Mesenchymal stem cell (in vitro differentiated cells and primary cell): ENCODE measurements at places on chromosomes 6 and 20.

- no peak overlapping the region for H3K4me3 ChIP-seq
- H3K27me3 ChIP-seq: peaks cover 34% of the 10 kb centered on the region
- no peaks in the 10 kb centered on the region for H3K36me3 ChIP-seq
- peaks cover 4% of the 10 kb centered on the region for H3K4me1 ChIP-seq
- H3K27ac ChIP-seq: no peak overlapping the region
Observed at GRCh38 chr20:33276303-33277113, 6.5 kb upstream of the BPIFB1 start.

DNA sequence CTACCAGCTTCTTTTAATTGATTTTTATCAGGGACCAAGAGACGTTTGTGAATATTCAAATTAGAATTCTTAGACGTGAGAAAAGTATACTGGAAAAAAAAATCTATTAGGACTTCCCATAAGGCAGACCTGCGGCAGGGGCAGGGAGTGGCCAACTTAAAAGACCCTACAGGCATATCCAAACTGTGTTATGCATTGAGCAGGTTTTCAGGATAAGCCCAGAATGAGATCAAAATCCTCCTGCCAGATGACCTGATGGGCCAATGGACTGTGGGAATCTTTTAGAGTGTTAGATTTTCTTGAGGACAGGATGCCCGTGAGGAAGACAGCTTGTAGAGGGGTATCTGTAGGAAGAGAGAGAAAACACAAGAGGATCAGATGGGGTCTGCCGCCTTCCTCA, 391.5 kb downstream of the CD83 start:
- DNase-seq: no peak
- H3K4me3 ChIP-seq: no peak overlapping the region
- H3K4me1 ChIP-seq: no peaks in the 10 kb centered on the region

GRCh38 chr6:132310921-132311320, 90.4 kb downstream of the MOXD1 start:
- H3K27me3 ChIP-seq: no peaks in the 10 kb centered on the region
- no peak overlapping the region for H3K4me3 ChIP-seq
- H3K27ac ChIP-seq: no peak overlapping the region

- H3K36me3 ChIP-seq: no peaks in the 10 kb centered on the region
- peaks cover 3% of the 10 kb centered on the region for H3K27me3 ChIP-seq
- H3K27ac ChIP-seq: no peak overlapping the region
Observed at GRCh38 chr6:116883005-116883404, 6.0 kb downstream of the RFX6 start.

DNA sequence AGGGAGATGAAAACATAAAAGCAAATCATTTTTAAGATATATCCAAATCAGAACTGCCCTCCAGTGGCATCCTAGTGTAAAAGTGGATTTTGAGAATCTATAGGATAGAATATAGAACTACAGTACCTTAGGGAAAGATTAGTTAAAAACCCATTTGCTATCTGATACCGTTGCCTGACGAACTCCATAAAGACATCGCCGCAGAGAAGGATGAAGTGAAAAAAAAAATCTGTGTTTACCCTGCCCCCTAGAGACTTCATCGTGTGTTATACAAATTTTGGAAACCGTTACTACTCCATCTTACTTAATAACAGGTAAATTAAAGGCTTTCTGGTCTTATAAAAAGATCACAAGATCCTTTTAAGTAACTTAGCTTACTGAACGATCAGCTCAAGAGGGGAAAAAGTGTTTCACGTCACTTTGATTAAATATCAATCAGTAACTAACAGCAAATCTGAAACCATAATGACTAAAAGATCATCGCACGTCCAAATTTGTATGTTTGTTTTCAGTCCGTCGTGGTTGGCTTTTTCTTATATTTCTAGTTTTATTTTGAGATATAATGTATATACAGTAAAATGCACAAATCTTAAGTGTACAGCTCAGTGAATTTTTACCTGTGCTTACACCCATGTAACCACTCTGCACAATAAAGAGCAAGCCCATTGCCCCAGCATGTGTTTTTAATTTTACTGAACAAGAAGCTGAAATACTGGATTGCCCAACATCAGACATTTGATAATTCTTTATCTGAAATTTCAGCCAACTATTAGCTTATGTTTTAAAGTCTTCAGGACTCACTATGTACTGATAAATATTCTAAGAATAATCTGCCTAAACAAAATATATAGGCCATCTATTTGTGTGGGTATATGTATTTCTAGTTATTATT, 881 bp upstream of the MCM3 start:
- H3K27me3 ChIP-seq: no peaks in the 10 kb centered on the region
- peaks cover 5% of the 10 kb centered on the region for H3K4me1 ChIP-seq
- DNase-seq: no peak
- H3K4me3 ChIP-seq: peak overlapping the region; percentile 89
- peaks cover 23% of the 10 kb centered on the region for H3K36me3 ChIP-seq
- no peak overlapping the region for H3K27ac ChIP-seq

- H3K27me3 ChIP-seq: no peaks in the 10 kb centered on the region
- H3K4me1 ChIP-seq: no peaks in the 10 kb centered on the region
- no peak overlapping the region for H3K27ac ChIP-seq
- peaks cover 19% of the 10 kb centered on the region for H3K36me3 ChIP-seq
- no peak for DNase-seq
- no peak overlapping the region for H3K4me3 ChIP-seq
Observed at GRCh38 chr6:37306624-37307222, 47.1 kb upstream of the RNF8 start.

DNA sequence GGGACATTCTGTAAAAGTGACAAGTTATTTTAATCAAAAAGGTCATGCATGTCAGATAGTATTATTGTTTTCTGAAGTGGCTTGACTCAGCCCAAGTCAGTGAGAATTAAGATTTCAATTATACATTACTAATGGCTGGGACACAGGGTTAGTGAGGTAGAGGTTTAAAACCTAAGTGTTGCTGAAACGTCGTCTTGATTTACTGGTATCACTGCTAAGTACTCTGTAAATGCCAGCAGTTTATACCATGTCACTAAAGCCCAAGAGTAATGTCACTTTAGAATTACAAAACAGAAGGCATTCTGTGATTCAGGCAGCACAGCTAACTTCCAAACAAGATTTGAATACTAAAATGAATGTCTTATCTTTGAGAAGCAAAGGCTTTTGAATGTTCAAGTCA, 176.6 kb downstream of the NKAIN2 start:
- no peaks in the 10 kb centered on the region for H3K4me1 ChIP-seq
- H3K4me3 ChIP-seq: no peak overlapping the region
- H3K27ac ChIP-seq: no peak overlapping the region

DNA sequence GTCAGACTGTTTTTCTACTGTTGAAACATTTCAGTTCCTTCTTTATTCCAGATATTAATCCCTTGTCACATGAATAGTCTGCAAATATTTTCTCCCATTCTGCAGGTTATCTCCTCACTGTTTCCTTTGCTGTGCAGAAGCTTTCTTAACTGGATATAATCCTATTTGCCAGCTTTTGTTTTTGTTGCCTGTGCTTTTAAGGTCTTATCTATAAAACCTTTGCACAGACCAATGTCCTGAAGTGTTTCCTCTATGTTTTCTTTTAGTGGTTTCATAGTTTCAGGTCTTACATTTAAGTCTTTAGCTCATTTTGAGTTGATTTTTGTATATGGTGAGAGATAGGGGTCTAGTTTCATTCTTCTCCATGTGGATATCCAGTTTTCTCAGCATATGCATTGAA, 19.2 kb downstream of the NCOA6 start:
- H3K4me3 ChIP-seq: no peak overlapping the region
- H3K36me3 ChIP-seq: no peaks in the 10 kb centered on the region
- no peaks in the 10 kb centered on the region for H3K4me1 ChIP-seq
- no peak overlapping the region for H3K27ac ChIP-seq

- H3K36me3 ChIP-seq: no peaks in the 10 kb centered on the region
- H3K27me3 ChIP-seq: no peaks in the 10 kb centered on the region
- H3K27ac ChIP-seq: no peak overlapping the region
- H3K4me3 ChIP-seq: no peak overlapping the region
Observed at GRCh38 chr6:10305790-10306415, 109.0 kb downstream of the TFAP2A start.

DNA sequence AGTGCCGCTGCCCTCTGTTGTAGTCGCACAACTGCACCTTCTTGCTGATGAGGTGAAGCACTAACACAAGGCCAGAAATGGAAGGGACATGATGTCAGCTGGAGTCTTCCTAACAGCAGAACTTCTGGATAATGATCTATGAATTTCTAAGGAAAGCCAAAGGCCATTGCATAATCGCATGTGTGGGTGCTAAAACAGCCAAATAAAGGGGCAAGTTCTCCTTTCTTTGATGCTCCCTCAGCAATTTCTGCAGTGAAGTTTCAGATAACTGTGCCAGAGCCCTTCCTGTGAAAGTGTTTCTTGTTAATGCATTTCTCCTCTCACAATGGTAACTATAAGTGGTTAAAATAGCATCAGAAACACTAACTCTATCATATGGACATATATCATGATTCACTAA, 8.0 kb upstream of the F13A1 start:
- DNase-seq: no peak
- no peaks in the 10 kb centered on the region for H3K4me1 ChIP-seq
- H3K4me3 ChIP-seq: no peak overlapping the region
- H3K36me3 ChIP-seq: no peaks in the 10 kb centered on the region

DNA sequence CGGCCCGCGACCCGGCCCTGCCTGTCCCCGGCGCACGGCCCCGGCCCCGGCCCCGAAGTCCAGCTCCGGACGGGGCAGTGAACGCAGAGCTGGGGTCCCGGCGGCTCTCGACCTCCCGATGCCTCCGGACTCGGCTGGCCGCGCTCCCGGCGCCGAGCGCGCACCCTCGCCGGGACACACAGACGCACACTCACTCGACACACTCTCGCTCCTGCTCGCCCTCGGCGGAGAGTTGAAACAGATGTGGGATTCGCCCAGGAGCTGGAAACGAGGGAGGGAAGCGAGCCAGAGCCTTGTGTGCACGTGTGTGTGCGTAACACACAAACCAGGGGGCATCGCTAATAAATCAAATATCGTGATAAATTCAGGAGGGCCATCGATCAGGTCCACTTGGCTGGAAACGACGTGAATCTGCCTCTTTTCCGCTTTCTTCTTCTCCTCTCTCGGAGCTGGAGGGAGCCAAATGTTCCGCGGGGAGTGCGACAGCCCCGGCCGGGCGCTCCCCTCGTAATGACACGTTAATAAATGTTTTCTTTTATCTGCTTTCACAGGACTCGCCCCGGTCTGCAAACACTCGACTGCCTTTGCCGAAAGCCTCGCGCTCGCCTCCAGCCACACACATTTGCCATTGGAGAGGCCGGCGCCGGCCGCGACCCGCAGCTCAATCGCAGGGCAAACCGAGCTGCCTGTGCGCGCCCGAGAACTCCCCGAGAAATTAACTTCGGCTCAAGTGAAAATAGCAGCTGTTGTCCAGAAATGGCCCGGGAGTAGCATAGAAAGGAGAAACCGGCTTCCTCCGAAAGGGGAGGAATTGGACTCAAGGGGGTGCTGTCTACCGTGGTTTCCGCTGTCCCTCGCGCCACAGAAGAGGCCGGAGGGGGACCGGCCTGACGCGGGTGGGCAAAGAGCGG, 828 bp upstream of the SULF2 start:
- peak overlapping the region; percentile 73 for H3K27ac ChIP-seq
- H3K4me1 ChIP-seq: peaks cover 19% of the 10 kb centered on the region
- H3K4me3 ChIP-seq: peak overlapping the region; percentile 77
